ENCODE measurements at places on chromosomes 5 and 9. TPM values are rescaled to one million over a fixed set of nuclear protein-coding genes. Genes with fewer than 3 reads are reported as not detected.

DNA sequence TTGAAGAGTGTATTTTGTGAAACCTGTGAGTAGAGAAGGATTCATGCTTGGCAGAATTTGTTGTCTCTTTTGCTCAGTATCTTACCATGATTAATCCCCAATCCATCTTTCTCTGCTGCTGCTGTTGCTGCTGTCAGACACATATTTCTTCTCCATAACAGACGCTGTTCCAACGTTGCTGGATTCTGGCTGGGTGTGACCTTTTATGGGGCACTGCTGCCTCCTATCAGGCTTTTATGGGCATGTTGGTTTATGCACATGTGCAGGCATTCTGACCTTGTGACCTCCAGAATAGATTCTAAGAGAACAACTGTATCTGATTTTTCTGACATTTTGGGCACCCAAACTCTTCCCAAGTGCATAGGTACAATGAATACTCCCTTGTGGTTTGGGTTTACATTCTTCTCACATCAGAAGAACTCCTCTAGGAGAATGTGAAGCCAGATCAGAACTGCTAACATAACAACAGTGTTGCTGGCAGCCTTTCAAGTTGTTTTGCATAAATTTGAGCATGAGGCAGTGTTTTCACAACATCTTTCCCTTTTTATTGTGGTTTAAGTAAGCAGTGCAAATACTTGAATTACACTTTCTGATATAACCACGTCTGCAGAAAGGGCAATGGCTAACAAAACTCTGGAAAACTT is 9.2 kb upstream of the ISL1 start:
- DNase-seq: peak; percentile 41

DNA sequence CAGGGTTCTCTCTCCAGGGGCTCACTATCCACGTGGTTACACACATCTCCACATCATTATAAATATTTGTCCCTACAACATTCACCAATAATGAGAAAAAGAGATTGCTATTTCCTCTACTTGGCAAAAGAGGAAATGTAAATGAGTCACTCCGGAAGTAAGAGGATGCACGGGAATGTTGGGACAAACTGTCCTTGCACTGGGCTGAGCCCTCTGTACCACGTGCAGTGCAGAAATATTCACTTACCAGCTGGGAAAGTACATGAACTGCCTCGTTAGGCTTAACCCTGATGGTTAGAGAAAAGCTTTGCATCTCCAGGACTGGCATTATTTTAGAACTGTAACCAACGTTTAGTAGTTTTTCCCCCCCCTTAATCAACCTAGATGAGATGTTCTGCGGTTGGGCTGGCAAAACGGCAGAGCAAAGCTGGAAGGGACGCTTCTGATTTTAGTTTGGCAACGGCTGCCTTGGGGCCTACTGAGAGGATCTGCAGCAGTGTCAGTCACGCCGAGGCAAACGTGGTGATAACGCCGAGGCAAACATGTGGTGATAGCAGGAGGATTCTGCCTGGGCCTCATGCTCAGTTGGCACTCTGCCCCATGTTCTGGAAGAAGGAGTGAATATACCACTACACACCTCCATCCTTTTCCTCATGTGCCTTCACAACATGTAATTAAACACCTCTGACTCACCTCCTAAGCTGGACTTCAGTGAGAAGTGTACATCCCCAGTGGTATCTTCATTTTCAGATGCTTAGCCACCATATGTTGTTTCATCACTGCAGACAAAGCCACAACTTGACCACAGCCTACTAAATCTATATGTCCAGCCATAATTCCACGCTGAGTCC is 661.4 kb upstream of the KLF4 start:
- DNase-seq: no peak

- no peak for DNase-seq
Measured at GRCh38 chr9:72600671-72601070, 79.3 kb downstream of the TMC1 start.

DNA sequence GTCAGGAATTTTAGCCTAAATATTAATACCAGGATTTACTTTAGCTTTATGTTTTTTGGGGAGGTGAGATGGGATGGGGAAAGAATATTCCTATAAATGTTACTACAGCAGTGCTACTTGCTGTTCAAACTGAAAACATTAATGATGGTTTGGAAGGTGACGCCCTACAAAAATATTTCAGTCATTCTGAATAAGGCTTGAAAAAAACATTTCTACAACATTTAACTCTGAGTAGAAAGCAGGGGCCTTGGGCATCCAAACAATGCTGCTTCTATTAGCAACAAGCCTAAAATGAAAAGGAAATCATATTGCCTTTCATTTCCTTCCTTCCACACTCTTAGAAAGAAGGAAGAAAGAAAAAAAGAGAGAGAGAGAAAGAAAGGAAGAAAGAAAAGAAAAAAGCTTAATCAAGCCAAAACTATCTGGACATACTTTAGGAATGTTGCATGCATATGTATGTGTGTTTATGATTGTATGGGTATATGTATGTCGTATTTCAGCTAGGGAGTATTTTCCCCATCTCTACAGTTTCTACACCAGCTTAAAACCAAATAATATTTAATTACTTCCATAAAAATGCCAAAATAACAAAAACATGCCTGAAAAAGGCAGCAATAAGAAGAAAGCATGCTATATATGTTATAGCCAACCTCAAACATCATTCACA is 16.3 kb upstream of the DAB2 start:
- no peak for DNase-seq

DNA sequence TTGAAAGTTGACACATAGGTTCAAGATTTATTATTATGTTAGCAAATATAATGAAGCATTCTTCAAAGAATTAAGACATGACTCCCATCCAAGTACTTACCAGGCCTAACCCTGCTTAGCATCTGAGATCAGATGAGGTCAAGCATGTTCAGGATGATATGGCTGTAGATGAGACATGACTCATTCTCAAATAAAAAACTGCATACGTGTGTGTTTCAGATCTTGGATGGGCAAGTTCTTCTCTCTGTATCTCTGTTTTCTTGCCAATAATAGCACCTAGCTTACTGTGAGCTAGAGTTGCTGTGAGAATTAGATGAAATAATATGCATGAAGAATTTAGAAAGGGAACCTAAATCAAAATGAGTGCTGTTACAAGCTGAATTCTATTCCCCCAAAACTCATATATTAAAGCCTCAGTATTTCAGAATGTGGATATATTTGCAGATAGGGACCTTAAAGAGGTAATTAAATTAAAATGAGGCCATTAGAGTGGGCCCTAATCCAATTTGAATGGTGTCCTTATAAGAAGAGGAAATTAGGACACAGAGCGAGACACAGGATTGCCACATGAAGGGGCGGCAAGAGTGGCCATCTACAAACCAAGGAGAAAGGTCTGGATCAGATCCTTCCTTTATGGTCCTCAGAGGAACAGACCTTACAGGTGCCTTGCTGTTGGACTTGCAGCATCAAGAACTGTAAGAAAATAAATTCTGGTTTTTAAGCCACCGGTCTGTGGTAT is 146.2 kb downstream of the MARCHF11 start:
- no peak for DNase-seq

- DNase-seq: no peak
Measured at GRCh38 chr9:115598751-115599150, 480.8 kb upstream of the TNC start.

GRCh38 chr5:141172381-141173204 is at the start of gene PCDHB7:
Gene PCDHB7 (plus strand): TSS chr5:141172644. CDS start chr5:141172836, 192 bp downstream.
- DNase-seq: peak; percentile 16

GRCh38 chr5:112293587-112293986 is 125.5 kb downstream of the EPB41L4A start:
- no peak for DNase-seq

- peak; percentile 81 for DNase-seq
Measured at GRCh38 chr5:180784497-180785097, 18.0 kb downstream of the MGAT1 start.

DNA sequence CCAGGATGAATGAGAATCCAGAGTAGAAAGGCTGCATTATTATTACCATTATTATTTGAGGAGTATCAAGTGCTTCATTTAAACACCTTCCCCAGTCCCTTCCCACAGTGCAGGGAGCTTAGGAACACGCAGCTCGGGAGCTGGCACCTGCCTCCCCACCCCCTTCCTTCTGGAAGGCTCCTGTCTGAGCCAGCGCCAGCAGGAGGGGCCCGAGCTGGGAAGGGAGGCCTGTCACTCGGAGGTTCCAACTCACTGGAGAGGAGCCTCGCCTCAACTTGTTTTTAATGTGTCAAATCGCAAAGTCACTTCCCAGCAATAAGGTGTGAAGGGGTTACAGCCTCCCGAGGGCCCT is 156.4 kb upstream of the IRX4 start:
- DNase-seq: no peak

DNA sequence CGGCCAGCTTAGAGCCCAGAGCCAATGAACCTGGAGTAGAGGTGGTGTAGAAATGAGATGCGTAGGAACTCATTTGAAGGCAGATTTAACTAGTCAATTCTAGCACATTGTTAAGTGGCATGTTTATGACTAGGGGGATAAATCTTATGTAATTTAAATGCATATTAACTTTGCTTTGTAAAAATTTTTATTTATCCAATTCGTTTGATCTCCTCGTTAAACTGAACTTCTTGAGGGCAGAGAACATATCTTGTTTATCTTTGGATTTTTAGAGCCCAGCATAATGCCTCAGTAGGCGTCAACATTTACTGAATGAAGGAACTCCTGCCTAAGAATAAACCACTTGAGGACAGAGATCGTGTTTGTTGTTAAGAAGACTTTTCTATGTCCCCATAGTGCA is 41.1 kb upstream of the ACOT12 start:
- DNase-seq: no peak

DNA sequence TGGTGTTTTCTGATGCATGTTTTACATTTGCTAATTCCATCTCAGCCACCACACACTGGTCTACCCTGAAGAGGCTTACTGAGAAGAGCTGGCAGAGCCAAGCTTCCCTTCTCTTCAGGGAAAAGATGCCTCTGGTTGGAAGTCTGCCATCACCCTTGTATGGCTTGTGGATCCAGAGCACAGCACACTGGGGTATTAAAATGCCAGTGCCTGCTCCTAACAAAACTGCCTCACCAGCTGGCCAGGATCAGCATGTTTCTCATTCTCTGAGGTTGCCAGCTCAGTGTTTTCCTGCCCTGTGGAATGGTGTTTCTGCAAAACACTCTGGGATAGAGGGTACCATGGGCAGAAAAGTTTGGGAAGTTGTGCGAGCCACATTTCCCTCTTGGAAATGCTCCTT is 31.6 kb upstream of the ZNF618 start:
- no peak for DNase-seq

DNA sequence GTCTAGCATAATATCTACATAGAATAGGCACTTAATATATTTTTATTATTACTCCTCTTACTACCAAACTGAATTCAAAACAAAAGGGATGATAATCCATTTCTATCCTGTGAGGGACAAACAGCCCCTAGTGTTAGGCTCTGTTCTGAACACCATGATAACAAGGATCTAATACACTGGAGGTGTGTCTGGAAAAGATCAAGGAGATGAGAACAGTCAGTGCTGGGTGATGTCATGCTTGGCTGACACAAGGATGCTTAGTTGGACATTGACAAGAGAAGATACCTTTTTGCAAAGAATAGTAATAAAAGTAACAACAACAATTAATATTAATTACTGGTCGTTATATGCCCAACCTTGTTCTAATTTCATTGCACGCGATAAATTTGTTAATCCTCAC is 458.7 kb downstream of the EBF1 start:
- no peak for DNase-seq

DNA sequence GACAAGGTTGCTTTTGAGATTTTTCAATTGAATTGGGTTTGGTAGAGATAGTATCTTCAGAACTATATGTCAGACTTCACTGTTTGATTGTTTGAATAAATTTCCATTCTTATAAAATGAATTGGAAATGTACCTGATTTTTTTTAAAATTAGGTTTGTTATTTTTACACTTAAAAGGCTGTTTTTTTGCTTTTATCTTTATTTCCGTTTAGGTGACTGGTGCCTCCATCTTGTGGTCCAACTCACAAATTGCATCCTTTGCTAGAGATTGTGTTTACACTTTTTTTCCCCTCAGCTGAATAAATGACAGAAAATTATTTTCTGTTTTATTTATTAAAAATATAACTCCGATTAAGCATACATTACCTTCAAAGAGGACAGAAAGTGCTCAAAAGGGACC is 15.6 kb downstream of the NDUFAF2 start:
- peak; percentile 33 for DNase-seq

DNA sequence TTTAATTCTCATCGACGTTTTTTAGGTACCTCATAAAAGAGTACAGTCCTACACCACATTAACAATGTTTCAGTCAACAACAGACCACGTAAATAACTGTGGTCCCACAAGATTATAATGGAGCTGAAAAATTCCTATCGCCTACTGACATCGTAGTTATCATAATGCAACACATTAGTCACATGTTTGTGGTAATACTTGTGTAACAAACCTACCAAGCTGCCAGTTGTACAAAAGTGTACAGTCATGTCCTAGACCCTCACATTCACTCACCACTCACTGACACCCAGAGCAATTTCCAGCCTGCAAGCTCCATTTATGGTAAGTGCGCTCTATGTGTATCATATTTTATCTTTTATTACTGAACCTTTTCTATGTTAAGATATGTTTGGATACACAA is 16.8 kb downstream of the GNAQ start:
- no peak for DNase-seq

- DNase-seq: no peak
Measured at GRCh38 chr5:20609126-20609525, 621.1 kb upstream of the CDH18 start.

DNA sequence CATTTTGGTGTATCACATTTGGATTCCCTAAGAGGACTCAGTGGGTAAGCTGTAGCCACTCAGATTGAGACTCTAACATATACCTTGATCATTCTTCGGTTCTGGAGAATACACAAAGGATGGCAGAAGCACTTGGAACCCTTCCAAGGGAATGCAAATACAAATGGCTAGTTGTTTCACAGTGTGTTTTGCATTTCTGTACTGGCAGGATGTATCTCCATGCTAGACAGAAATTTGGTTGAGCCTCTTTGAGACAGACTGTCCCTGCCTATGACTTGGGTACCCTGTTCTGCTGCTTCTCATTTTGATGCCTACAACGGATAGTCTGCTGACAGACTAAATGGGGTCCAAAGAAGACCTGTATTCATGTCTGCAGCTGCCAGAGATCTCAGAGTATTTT is 273.5 kb downstream of the TMEM38B start:
- DNase-seq: no peak

The OTULINL gene
- total RNA-seq: 8.6 TPM

The HCN1 gene
- total RNA-seq: not detected

The HARS2 gene
- total RNA-seq: 24.0 TPM

The FUT7 gene
- 0.36 TPM for total RNA-seq

The CCDC192 gene
- not detected for total RNA-seq

The GFI1B gene
- total RNA-seq: not detected

The LHX3 gene
- not detected for total RNA-seq

The RETREG1 gene
- total RNA-seq: 0.83 TPM

The KCNN2 gene
- not detected for total RNA-seq

The CDO1 gene
- not detected for total RNA-seq

The PRDM9 gene
- not detected for total RNA-seq

Data from HT-29 (cell line).